ENCODE measurements at places on chromosomes 13 and 19.

- no peak for DNase-seq
Observed at GRCh38 chr13:102203718-102204117, 198.1 kb downstream of the FGF14 start.

DNA sequence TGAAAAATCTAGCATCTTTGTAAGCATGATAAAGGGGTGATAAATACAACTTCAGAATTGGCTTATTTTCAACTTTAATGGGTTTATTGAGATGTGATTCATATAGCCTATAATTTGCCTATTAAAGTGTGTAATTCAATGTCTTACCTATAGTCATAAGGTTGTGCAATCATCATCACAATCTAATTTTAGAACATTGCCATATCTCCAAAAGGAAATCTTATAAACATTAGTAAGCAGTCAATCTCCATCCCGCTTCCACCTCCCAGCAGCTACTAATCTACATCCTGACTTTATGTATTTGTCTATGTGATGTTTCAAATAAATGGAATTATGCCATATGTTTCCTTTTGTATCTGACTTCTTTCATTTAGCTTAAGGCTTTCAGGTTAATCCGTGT is 145.2 kb upstream of the KLHL1 start:
- DNase-seq = no peak

DNA sequence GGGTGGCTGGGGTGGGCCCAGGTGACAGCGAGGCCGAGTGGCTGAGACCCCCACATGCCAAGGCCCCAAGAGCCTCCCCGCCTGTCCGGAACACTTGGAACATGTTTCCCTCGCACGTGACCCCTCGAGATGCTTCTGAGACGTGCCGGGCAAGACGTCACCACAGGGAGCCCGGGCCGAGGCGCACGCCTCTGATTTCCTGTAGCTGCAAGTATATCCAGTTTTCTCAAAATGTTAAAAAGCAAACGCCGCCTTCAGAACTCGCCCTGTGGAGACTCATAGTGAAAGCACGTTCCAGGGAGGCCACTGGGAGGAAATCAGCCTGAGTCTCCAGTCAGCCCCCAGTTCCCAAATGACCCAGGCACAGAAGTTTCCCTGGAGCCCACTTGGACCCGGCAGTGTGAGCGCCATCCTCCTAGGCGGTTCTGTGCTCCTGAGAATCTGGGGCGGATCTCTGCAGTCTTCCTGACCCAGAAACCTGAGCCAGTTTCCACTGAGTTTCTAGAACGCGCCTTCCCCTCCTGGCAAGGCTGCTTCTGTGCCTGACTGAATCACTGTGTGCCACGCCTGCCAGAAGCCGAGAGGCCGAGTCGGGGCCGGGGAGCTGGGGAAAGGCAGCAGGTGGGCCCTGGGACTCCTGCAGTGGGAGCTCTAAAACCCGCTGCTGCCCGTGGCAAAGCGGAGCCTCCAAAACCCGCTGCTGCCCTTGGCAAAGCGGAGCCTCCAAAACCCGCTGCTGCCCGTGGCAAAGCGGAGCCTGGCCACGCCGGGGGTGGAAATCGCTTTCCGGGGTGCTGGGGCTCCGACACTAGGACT is 179.3 kb downstream of the KDM4B start:
- DNase-seq = no peak

DNA sequence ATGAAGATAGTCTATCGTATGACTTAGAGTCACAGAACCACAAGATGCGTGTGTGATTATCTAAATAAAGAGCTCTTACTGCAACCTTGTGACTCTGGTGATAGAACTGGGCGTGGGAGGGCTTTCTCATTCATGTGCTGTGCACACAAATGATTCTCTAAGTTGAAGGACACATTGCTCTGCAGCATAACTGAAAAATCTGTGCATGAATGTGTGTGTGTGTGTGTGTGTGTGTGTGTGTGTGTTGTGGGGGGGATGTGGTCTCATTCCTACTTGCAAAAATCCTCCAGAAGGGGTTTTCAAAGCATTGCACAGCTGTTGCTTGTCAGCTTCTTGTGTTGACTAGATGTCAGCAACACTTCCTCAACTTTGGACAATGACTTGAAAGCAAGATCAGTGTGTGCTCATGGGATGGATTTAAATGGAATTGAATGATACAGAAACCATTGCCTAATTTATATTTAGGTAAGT is 22.4 kb downstream of the LRCH1 start:
- DNase-seq = no peak

- no peak for DNase-seq
Observed at GRCh38 chr19:38666663-38667511, 19.4 kb downstream of the ACTN4 start.

DNA sequence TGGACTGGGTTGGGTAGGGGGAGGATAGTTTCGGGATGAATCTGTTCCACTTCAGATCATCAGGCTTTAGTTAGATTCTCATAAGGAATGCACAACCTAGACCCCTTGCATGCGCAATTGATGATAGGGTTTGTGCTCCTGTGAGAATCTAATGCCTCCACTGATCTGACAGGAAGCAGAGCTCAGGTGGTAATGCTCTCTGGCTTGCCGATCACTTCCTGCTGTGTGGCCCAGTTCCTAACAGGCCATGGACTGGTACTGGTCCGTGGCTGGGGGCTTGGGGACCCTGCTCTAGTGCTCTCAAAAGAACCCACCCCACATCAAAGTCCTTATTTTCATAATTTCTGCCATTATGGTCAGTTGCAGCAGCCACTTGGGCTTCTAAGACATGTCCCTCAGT is 30.1 kb downstream of the DNAJC3 start:
- DNase-seq = no peak

- no peak for DNase-seq
Observed at GRCh38 chr13:94324767-94325540, 154.5 kb downstream of the DCT start.

DNA sequence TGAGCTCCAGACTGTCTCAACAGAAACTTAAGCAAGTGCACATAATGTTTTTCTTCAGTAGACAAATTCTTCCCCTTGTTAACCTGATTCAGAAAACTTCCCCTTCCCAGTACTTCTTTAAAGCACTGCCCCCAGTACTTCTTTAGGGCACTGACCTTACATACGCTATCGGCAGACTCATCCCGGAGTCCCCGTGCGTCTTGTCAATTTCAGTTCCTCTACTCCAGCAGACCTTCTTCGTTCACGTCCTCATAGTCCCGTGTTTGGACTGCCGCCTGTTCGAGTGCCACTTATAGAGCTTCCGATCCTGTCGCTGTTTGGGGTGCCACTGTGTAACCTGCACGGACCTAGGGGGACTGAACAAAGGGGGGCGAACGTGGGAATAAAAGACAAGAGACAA is 29.0 kb downstream of the ZNF627 start:
- DNase-seq = no peak

Measured in stimulated activated CD8-positive, alpha-beta memory T cell treated with anti-CD3 and anti-CD28 coated beads, Interleukin-7, amount 100 ng/mL, for 1 hour (primary cell).